ENCODE measurements at places on chromosomes 2 and 18. TPM values are rescaled to one million over a fixed set of nuclear protein-coding genes. Genes with fewer than 3 reads are reported as not detected.

The POTEC gene
- polyA plus RNA-seq: not detected

The SIGLEC15 gene
- polyA plus RNA-seq: 0.13 TPM

The EML6 gene
- polyA plus RNA-seq: 0.85 TPM

The MRPL44 gene
- polyA plus RNA-seq: 14.3 TPM

The AKAIN1 gene
- 0.23 TPM for polyA plus RNA-seq

The SH2D6 gene
- 0.40 TPM for polyA plus RNA-seq

The PRKAG3 gene
- 0.06 TPM for polyA plus RNA-seq

The ABCA12 gene
- polyA plus RNA-seq: not detected

The COL3A1 gene
- polyA plus RNA-seq: 65.6 TPM

The ANKRD30BL gene
- not detected for polyA plus RNA-seq

The IL36RN gene
- 0.01 TPM for polyA plus RNA-seq

The SGO2 gene
- 0.82 TPM for polyA plus RNA-seq

The ST6GAL2 gene
- 0.01 TPM for polyA plus RNA-seq

The ICOS gene
- 0.33 TPM for polyA plus RNA-seq

The BOLL gene
- not detected for polyA plus RNA-seq

The CCDC74A gene
- 1.7 TPM for polyA plus RNA-seq

The STRADB gene
- 12.7 TPM for polyA plus RNA-seq

Measured in adipose tissue (tissue), 3 donors.